ENCODE measurements at places on chromosomes 16 and 17.
A peak's percentile ranks its signal among the peaks of the same experiment; 100 is the strongest.

- no peak for DNase-seq
These were observed 726.9 kb downstream of the CDH8 start for GRCh38 chr16:61309386-61309785.

- no peak for DNase-seq
These were observed 4.2 kb upstream of the ATXN7L3 start for GRCh38 chr17:44203731-44204440.

DNA sequence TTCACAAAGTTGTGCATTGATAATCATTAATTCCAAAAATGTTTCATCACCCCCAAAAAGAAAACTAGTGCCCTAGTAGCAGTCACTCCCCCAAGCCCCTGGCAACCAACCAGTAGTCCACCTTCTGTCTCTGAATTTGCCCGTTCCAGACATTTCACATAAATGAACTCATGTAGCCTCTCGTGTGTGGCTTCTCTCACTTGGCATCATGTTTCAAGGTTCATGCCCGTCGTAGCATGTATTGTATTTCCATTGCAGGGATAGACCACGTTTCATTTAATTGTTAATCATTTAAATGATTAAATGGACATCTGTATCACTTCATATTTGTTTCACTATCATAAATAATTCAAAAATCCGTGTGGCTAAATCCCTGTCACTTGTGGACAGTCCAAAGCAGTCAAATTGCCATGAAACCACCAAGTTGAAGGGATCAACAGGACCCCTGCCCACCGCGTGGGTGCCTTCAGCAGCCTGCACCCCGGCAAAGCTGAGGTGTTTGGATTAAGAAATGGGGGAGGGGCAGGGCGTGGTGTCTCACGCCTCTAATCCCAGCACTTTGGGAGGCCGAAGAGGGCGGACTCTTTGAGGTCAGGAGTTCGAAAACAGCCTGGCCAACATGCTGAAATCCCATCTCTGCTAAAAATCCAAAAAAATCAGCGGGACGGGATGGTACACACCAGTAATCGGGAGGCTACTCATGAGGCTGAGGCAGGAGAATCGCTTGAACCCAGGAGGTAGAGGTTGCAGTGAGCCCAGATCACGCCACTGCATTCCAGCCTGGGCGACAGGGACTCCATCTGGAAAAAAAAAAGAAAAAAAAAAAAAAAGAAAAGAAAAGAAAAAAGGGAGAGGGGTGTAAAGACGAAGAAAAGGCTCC lies 8.7 kb upstream of the FLYWCH2 start:
- DNase-seq = no peak

DNA sequence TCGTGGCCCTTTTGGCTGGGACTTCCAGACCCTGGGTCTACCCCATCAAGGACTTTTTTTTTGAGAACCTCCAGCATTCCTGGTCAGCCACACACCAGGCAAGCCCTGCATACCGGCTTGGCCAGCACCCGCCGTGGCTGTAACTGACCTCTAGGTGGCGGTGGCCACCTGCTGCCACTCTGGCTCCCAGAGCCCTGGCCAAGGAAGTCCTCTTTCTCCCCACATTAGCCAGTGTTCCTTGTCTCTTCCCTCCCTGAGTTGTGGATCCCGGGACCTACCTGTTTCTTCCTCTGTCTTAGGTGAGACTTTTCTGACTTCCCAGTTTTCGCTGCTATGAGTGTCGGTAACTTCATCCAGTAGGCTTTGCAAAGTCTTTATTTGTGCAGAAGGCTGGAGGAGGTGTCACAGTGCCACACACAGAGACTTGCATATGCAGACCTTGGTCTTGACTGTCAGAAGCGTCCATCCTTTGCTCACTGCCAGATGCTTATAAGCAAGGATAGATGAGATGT lies 348.3 kb downstream of the CPPED1 start:
- DNase-seq = no peak

DNA sequence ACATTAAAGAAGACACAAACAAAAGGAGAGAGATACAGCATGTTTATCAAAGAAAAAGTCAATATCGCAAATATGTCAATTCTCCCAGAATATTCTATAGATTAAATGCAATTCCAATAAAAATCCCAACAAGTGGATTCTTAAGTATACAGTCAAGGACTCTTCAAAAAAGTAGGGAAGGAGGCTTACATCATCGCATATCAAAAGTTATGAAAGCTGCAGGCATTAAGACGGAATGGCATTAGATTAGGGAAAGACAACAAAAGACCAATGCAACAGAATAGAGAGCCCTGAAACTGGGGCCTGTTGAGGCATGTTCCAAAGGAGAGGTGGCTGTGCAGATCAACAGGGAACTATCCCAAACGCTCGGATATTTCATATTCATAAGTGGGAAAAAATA lies 76.0 kb downstream of the MARCHF10 start:
- no peak for DNase-seq

- DNase-seq = peak; percentile 80
These were observed 199.8 kb upstream of the CHMP6 start for GRCh38 chr17:80791758-80792284.

GRCh38 chr17:55722016-55722736 lies 488 bp downstream of the TMEM100 start:
- DNase-seq = no peak

- DNase-seq = no peak
These were observed 182.4 kb downstream of the TOX3 start for GRCh38 chr16:52364500-52364899.

DNA sequence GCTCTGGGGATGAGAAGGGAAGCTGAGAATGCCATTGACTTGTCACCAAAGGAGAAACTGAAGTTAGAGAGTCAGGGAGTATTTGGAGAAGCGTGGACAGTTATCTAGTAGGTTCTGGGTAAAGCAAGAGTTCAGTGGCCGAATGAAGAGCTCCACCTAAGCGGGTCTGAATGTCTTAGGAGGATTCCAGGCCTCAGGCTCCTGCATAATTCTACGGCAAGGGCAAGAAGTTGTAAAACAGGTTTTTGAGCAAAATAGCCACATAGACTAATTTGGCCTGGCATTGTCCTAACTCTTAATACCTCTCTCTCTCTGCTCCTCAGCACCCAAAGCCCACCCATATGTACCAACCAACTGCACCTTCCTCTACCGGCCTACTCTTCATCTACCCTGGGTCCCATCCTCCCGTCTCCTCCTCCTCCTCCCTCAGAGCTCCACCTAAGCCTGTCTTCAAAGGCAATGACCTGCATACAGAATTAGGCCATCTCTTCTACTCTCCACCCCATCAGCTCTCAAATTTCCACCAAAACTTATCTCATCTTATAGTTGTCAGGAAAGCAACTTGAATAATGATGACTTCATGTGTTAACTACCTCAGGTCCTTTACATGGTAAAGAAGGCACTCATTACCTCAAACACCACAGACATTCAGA lies 42.0 kb upstream of the KCNJ2 start:
- DNase-seq = no peak

GRCh38 chr16:19559242-19559910 lies 3.9 kb downstream of the VPS35L start:
- DNase-seq = peak; percentile 31

DNA sequence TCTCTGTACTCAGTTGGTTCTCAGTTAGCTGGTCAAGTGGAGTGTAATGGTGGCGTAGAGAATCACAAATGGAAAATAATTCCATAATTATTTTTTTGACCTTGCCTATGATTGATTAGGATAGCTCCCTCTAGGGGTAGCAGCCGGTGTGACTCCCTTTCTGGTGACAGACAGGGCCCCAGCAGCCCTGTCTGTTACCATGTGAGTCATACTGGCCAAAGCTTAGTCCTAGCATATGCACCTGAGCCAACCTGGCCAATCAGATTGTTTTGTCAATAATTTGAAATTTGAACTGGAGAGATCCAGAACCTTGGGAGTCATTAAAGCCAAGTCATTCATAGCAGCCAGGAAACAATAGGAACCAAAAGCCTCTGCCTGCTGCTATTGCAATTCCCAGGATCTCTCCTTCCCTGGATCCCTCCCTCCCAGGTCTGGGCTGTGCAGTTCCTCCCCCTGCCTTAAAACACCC lies 5.6 kb downstream of the PNPO start:
- peak; percentile 36 for DNase-seq

DNA sequence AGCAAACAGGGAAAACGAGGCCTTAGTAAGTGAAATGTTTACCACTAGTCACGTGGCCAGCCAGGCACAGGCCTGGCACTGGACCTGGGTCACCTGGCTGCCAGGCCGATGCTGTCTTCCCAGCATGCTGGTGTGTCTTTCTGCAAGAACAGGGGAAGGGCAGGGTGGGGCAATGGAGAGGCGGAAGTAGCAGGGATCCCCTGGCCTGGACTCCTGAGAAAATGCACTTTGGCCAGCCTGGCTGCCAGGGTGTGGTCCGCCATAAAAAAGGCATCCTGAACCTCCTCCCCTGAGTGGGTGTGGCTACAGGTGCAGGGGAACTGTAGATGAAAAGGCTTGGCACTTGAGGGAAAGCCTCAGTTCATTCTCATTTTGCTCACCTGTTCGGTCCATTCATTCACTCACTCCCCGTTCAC lies 1.0 kb upstream of the ANKRD40CL start:
- DNase-seq = no peak

GRCh38 chr17:12627781-12628451 lies 37.8 kb upstream of the MYOCD start:
- no peak for DNase-seq

GRCh38 chr16:80346111-80346632 lies 194.6 kb upstream of the DYNLRB2 start:
- DNase-seq = peak; percentile 26

GRCh38 chr17:63688396-63689020 lies 11.4 kb downstream of the LIMD2 start:
- no peak for DNase-seq

- peak; percentile 71 for DNase-seq
These were observed 100.5 kb downstream of the CYB561 start for GRCh38 chr17:63345611-63346010.

GRCh38 chr16:57512296-57513001 lies 23.9 kb downstream of the CCDC102A start:
- DNase-seq = no peak

GRCh38 chr17:81889602-81890001 lies 1.8 kb downstream of the ALYREF start:
- no peak for DNase-seq

DNA sequence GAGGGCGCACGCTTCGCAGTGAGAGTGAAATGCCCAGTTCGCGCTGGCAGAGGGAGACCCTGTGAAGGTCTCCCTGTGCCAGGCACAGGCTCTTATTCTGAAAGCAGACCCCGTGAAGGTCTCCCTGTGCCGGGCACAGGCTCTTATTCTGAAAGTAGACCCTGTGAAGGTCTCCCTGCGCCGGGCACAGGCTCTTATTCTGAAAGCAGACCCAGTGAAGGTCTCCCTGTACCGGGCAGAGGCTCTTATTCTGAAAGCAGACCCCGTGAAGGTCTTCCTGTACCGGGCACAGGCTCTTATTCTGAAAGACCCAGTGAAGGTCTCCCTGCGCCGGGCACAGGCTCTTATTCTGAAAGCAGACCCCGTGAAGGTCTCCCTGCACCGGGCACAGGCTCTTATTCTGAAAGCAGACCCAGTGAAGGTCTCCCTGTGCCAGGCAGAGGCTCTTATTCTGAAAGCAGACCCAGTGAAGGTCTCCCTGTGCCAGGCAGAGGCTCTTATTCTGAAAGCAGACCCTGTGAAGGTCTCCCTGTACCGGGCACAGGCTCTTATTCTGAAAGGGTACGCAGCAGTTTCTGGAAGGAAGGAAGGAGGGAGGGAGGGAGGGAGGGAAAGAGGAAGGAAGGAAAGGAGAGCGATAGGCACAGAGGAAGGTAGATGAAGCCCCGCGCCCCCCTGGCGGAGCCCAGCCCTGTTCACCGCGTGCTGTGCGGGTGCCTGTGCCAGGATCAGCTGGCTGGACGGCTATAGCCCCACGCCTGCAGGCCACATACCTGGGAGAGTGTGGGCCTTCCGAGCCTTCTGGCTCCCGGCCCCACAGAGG lies 55.3 kb downstream of the WDR45B start:
- peak; percentile 66 for DNase-seq

- DNase-seq = no peak
These were observed 108.0 kb downstream of the SKAP1 start for GRCh38 chr17:48322060-48322459.

DNA sequence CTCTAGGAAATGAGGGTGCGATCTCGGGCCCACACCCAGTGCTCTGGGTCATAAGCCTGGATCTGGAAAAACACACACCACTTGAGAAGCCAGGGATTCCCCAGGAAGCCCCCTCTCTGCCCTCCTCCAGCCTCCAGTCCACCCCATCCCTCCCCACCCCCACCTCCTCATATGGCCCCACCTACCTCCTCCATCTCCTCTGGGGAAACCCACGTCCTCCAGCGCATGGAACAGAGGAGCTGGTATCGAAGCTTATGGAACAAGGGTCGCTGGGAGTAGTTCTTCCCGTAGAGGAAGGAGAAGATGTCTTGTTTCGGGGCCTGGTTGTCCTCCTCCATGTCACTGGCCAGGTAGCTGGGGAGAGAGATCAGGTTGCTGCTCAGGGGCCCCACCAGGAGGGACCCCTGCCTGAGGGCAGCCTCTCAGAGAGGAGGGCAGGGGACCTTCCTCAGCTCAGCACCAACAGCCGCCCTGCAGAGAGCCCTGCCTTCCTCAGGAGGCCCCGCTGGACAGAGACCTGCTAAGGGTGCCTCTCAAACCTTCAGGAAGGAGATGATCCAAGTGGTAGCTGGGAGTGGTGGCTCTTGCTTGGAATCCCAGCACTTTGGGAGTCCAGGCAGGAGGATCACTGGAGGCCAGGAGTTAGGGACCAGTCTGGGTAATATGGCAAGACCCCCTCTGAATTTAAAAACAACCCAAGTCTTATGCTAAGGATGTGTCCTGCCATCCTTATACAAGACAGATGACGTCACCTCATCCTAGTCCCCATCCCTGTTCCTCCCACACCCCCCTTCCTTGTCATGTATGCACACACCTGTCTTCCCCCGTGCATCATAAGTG lies 5.0 kb downstream of the SPDYE4 start:
- DNase-seq = no peak

- no peak for DNase-seq
These were observed 6.4 kb upstream of the ARL2BP start for GRCh38 chr16:57238682-57239081.

- DNase-seq = no peak
These were observed 44.1 kb downstream of the GRB2 start for GRCh38 chr17:75361344-75361743.

DNA sequence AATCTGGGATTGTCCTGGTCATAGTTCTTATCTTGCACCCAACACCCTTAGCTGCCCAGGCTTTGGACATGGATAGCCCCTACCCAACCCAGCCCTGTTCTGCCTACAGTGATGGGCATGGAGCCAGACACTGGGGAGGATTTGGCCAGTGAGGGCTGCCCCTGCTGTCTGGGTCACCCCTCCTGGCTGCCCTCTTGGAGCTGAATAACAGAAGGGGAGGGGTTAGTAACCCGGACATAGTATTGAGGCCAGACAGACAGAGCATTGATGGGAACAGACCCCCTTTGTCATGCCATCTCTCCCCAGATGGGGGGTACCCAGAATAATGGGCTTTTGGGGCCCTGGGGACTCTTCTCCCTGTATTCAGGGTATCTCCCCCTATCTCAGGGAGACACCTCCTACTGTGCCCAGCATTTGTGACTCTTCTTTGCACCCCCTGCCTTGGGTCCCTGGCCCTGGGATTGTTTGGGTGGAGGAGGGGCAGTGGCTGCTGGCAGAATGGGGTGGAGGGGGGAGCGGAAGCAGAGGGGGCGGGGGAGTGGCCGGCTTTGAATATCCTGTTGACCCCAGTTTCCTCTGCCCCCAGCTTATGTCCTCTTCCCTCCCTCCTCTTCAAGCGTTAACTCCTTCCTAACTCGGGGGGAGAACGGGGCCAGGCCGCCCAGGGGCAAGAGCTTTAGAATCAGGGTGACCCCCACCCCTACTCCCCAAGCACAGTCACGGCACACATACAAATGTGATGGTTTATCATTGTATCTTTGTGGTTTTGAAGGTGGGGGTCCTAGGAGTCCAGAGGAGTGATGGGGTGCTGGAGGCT lies 17.0 kb downstream of the GJD3 start:
- no peak for DNase-seq

- no peak for DNase-seq
These were observed 24.0 kb upstream of the CIBAR2 start for GRCh38 chr16:85136213-85136701.

All from fibroblast of skin of left quadriceps (primary cell).